ENCODE measurements at places on chromosomes 1 and 21.
A peak's percentile ranks its signal among the peaks of the same experiment; 100 is the strongest.

DNA sequence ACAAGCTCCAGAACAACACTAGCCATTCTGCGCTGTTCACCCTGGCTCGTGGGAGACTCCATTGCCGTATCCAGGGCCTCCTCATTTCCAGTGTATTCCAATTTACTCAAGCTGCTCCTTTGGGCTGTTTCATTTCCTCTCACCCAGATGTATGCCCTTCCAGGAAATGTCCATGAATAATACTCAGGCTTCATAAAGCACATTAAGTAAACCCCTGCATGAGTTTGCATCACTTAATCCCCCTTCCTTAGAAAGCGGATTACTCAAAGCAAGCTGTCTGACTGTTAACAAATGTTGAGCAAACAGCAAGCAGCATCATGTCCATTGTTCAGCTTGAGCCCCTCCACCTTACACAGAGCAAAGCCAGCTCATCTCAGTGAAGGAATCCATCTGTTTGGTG, 403.6 kb upstream of the PBX1 start:
- no peak for DNase-seq

GRCh38 chr1:29581256-29581655, 344.9 kb downstream of the PTPRU start:
- DNase-seq, result no peak

- DNase-seq, result no peak
These were observed 7.2 kb downstream of the IFT25 start for GRCh38 chr1:53938136-53938830.

GRCh38 chr1:119766374-119766794, 2.3 kb downstream of the HMGCS2 start:
- DNase-seq, result no peak

- no peak for DNase-seq
These were observed 111.4 kb upstream of the CDC42BPA start for GRCh38 chr1:227429447-227430359.

GRCh38 chr1:15417059-15417934, 7.6 kb downstream of the EFHD2 start:
- DNase-seq, result peak; percentile 84

DNA sequence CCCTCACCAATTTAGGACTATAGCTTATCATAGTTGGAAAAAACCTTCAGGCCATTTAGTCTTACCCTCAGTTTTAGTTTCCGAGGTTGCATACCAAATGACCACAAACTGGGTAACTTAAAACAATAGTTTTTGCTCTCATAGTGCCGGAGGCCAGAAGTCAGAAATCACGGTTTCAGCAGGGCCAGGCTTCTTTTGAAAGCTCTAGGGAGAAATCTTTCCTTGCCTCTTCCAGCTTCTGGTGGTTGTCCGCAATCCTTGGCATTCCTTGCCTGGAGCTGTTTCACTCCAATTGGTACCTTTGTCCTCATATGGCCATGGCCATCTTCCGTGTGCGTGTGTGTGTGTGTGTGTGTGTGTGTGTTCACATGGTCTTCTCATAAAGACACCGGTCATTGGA, 12.4 kb upstream of the PLXNA2 start:
- DNase-seq, result no peak

GRCh38 chr21:38159355-38159754, 97.4 kb upstream of the KCNJ15 start:
- DNase-seq, result peak; percentile 44

DNA sequence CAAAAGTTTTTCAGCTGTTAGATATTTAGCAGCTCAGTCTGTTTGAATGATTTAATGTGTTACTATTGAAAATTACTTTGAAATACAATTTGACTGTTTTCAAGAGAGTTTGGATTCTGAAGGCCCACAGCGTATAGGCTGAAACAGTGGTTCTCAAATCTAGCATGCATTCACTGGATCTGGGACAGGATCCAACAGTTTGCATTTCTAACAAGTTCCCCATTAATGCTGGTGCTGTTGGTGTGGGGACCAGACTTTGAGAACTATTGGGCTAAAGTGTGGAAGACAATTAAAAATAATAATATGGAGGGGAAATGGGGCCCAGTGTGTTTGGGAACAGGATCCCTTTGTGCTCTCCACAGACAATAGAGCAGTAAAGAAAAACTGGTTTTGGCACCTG, 31.9 kb downstream of the ITSN1 start:
- no peak for DNase-seq

GRCh38 chr1:204663644-204664383, 21.7 kb downstream of the LRRN2 start:
- no peak for DNase-seq

- no peak for DNase-seq
These were observed 156.0 kb downstream of the GLUL start for GRCh38 chr1:182235604-182235951.

DNA sequence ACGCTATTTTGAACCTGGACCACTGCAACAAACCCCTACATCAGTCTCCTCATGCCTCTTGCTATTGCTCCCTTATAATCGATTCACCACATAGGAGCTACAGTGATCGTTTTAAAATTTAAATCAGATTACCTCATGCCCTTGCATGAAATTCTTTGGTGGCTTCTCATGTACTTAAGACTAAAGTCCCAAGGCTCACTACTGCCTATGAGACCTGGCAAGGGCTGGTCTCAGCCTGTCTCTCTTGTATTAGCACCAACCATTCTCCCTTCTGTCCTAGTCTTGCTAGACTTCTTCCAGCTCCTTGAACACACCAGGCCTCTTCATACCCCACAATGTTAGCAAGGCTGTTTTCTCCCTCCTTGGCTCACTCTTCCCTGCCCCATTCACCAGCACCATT, 6.5 kb upstream of the GNPAT start:
- DNase-seq, result no peak

DNA sequence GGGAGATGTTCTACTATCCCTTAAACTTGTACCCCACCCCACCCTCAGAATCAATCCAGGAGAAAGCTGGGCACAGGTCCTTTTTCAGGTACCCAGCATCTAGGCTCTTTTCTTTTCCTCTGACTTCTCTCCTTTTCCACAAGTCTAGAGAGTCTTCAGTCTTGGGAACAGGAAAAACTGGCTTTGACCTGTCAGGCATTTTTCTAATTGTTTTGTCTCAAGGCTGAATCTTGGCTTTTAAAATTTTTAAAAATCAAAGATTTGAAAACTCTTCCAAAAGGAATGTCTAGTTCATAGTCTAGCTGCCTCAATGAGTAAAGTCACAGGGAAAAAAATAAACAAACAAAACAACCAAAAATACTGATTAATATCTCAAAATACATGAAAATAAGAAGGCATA, 161.5 kb downstream of the HFM1 start:
- no peak for DNase-seq

DNA sequence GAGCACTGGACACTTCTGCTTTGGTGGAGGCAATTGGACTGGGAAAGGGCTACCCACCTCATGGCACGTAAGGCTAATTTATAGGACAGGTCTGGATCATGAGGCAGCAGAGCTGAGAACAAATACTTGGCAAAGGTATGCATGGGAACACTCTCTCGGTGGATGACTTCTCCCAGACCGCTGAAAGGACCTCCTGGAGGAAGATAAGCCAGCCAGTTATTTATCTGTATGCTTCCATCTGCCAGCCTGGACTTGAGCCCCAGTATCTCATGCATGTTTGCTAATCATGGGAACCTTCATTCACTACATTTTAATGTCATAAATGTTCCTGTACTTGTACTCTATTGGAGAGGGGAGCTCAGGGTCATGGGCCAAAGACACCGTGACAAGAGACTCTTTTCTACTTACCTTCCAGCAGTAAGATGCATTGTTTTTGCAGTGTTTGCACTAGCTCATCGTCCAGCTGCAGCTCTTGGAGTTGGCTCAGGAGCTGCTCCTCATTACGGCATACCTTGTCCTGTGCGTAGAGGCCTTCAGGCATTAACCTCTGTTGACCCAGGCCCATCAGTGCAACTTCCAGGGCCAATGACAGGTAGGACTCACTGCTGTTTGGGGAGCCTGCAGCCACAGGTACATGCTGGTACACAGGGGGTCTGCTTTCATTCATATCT, 23.7 kb downstream of the UROD start:
- DNase-seq, result no peak

DNA sequence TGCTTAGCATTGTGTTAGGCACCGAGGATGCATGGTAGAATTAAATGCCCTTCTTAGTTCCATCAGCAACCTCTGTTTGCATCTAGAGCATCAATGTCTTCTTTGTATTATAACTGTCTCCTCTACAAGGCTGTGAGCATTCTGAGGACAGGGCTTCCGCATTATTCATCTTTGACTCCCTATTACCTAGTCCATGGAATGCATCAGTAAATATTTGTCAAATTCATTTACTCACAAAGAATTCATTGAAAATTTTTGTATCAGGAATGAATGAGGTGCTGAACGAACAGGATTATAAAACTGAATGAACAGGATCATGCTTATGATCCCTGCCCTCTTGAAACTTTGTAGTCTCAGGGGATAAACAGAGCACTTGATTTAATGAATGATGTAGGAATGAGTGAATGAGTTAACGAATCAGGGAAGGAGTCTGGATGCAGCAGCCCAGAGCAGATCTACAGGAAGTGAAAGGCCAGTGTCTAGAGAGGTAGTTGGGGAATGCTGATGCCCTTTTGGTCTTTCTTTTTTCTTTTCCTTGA, 2.8 kb downstream of the RHBDL2 start:
- DNase-seq, result no peak

- DNase-seq, result peak; percentile 81
These were observed 36.5 kb upstream of the TRAPPC10 start for GRCh38 chr21:43975469-43976098.

DNA sequence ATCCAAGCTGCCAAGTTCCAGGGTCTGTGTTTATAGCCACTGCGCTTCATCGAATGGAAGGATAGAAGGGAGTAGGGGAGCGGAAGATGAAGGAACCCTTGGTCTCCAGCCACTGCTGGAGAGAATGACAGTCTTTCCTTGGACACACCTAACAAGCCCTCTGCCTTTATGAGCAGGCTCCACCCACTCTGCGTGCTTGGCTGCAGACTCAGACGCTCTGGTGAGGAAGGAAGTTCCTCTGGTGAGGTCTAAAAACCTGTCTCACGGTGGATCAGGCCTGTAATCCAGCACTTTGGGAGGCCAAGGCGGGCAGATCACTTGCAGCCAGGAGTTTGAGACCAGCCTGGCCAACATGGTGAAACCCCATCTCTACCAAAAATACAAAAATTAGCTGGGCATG, 55.4 kb downstream of the MATN1 start:
- DNase-seq, result no peak

DNA sequence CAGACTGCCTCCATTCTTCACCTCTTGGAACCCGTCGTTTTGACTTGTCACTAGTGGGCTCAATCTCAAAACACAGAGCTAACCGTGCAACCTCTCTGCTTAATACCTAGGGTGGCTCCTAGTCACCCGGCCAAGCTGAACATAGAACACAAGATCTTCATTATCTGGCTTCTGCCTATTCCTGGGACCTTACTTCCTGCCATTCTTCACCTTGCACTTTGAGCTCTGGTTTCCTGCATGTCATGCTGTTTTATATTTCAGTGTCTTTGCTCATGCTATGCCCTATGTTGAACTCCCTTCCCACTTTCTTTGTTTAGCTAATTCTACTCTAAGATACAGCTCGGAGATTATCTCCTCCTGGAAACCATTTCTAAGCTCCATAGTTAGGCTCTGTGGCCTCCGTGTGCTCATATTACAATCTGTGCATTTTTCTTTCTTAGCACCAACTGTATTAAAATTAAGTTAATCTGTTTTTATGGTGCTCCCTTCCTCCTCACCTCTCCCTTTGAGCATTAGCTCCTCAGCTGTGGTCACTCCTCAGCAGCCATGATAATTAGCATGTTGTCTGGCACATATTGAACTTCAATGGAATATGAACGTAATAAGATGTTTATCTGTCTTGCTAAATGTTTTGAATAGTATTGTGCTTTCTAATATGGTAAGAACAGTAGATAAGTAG, 13.1 kb downstream of the GPSM2 start:
- no peak for DNase-seq

GRCh38 chr1:84307398-84307797, 5.9 kb downstream of the SAMD13 start:
- DNase-seq, result no peak

DNA sequence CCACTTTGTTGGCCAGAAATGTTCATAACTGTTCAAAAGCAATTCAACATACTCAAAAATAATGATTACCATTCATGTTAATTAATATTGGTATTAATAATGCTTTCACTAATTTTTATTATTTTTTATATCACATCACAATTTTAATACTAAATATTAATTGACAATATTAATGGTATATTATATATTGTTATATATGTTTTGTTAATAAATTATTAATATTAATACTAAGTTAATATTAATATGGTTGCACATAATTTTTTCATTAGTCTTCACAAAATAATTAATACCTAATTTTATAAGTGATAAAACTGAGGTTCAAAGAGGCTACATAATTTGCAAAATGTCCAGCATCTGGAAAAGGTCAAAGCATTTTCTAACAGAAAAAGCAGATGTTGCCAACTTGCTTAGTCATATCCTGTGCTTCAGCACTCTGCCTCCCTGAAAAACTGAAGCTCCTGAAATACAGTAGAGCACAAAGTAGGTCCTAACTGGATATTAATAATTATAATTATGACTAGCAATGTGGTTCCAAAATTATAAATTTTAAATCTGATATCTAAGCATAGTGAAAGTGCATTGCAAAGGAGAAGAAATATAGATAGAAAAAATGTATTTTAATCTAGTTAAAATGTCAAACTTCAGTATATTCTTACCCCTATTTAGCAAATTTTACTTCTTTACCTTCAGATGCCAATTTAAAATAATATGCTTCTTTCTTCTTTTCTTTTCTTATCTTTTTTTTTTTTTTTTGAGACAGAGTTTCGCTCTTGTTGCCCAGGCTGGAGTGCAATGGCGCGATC, 123.2 kb upstream of the TNFSF4 start:
- DNase-seq, result no peak

GRCh38 chr1:157087030-157087429, 12.6 kb downstream of the ETV3L start:
- DNase-seq, result no peak

Measured in CD4-positive, alpha-beta T cell treated with Interleukin-17A for 1 hour (primary cell).